Activated CD8-positive, alpha-beta memory T cell treated with anti-CD3 and anti-CD28 coated beads, Interleukin-2, amount 10 ng/mL, durations not matched to agents 7 days and 5 days (primary cell): ENCODE measurements at places on chromosomes 7 and 10. TPM values are rescaled to one million over a fixed set of nuclear protein-coding genes. Genes with fewer than 3 reads are reported as not detected.
A peak's percentile ranks its signal among the peaks of the same experiment; 100 is the strongest.

LRRC18 gene
- not detected for total RNA-seq

ODAD2 gene
- not detected for total RNA-seq

CYP26C1 gene
- total RNA-seq, result 0.18 TPM

CPEB3 gene
- total RNA-seq, result 3.8 TPM

DNA sequence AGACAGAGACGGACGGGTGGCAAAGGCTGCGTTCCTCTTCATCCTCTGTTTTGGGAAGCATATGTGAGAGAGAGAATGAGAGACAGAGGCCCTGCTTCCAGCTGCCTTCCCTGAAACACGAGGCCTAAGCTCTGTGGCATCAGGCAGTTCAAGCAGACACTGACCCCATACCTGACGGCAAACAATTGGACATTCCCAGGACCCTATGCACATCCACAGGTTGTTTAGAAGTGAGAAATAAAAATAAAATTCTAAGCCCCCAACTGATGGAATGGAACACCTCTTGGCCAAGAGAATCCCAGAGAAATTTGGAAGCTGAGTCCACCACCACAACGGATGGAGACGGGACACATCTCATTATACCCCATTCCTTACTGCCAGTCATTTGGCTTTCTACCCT is 105.3 kb downstream of the CPXM2 start:
- H3K4me3 ChIP-seq, result no peak overlapping the region
- no peak overlapping the region for H3K27ac ChIP-seq
- H3K36me3 ChIP-seq, result no peaks in the 10 kb centered on the region
- DNase-seq, result no peak
- H3K4me1 ChIP-seq, result no peaks in the 10 kb centered on the region
- H3K27me3 ChIP-seq, result peaks cover 9% of the 10 kb centered on the region

GRCh38 chr10:123582084-123582989 is 83.8 kb upstream of the GPR26 start:
- H3K27ac ChIP-seq, result no peak overlapping the region
- no peak overlapping the region for H3K4me3 ChIP-seq
- peaks cover 25% of the 10 kb centered on the region for H3K27me3 ChIP-seq
- H3K4me1 ChIP-seq, result no peaks in the 10 kb centered on the region
- peak; percentile 75 for DNase-seq
- no peaks in the 10 kb centered on the region for H3K36me3 ChIP-seq

GRCh38 chr10:118925404-118926071 is 104.0 kb upstream of the NANOS1 start:
- H3K27ac ChIP-seq, result no peak overlapping the region
- peaks cover 1% of the 10 kb centered on the region for H3K4me1 ChIP-seq
- no peak overlapping the region for H3K4me3 ChIP-seq
- peaks cover 29% of the 10 kb centered on the region for H3K27me3 ChIP-seq
- peak; percentile 9 for DNase-seq

DNA sequence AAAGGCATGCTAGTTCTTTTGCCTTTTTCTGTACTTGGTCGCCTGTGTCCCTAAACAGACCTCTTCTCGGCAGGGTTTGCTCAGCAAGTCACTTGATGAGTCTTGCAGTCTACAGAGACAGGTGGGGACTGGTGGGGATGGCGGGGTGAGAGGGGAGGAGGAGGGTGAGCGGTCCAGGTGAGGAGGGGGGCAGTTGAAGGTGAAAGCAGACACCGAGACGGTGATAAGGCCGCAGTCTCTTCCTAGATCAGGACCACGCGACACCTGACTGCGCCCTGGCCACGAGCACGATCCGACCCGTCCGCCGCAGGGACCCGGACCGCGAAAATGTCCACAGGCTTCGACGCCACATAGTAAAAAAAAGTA is 566 bp downstream of the ASNS start:
- H3K27me3 ChIP-seq, result no peaks in the 10 kb centered on the region
- H3K4me3 ChIP-seq, result peak overlapping the region; percentile 86
- H3K27ac ChIP-seq, result peak overlapping the region; percentile 88
- peaks cover 22% of the 10 kb centered on the region for H3K4me1 ChIP-seq
- no peak for DNase-seq

DNA sequence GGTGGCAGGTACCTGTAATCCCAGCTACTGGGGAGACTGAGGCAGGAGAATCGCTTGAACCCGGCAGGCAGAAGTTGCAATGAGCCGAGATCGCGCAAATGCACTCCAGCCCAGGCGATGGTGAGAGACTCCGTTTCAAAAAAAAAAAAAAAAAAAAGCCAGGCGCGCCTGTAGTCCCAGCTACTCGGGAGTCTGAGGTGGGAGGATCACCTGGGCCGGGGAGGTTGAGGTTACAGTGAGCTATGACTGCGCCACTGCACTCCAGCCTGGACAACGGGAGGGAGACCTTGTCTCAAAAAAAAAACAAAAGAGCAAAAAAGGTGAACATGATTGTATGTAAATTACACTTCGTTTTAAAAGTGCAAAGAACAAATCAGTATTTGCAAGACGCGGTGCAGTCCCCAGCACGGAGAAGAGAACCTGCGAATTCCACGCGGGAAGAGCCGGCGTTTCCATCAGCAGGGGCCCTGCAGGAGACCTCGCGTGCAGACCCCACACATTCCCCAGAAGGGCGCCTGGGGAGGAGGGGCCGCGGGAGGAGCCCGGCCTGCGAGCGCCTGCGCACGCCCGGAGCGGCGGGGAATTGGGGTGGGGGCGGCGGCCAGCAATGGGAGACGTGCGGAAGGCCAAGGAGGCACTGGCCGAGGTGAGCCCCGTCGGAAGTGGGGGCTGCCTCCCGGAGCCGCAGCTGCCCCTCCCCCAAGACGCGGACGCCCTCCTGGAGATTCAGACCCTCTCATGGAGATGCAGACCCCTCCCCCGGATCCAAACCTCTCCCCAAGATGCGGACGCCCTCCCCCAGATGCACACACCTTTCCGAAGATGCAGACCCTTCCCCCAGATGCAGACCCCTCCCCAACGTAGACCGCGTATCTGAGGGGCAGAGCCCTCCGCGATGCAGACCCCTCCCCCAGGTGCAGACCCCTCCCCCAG is 16.7 kb upstream of the SUN1 start:
- H3K4me1 ChIP-seq, result peaks cover 44% of the 10 kb centered on the region
- peaks cover 47% of the 10 kb centered on the region for H3K27me3 ChIP-seq
- DNase-seq, result no peak
- H3K4me3 ChIP-seq, result peak overlapping the region; percentile 69

GRCh38 chr7:66642186-66642585 is 13.5 kb downstream of the KCTD7 start:
- peaks cover 62% of the 10 kb centered on the region for H3K36me3 ChIP-seq
- H3K27ac ChIP-seq, result no peak overlapping the region
- H3K4me3 ChIP-seq, result no peak overlapping the region
- no peak for DNase-seq
